ENCODE measurements at places on chromosomes 1 and 21.

GRCh38 chr1:238346340-238346739, 455.6 kb upstream of the ZP4 start:
- no peak for DNase-seq

- peak; percentile 70 for DNase-seq
Measured at GRCh38 chr1:24921938-24922662, 8.0 kb downstream of the RUNX3 start.

- DNase-seq = no peak
Measured at GRCh38 chr1:6102532-6102845, 56.8 kb downstream of the KCNAB2 start.

DNA sequence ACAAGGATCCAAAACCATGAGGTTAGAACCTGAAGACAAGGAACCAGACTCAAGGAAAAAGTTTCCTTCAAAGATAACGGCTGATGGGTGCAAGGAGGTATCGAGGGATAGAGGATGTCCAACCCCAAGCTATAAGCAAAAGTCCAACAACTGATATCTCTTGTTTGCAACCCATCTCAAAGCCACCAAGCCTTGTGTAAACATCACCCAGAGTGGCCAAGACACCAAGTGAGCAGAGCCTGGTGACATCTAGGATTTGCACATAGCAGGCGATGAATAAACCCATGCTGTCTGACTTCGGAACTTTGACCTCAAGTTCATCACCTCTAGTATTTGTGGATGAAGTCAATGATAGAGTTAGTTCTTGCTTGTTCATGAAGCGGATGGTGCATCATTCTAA, 180.7 kb downstream of the ETS2 start:
- no peak for DNase-seq

GRCh38 chr1:88014131-88014530, 669.9 kb upstream of the PKN2 start:
- no peak for DNase-seq

GRCh38 chr1:53512807-53513755, 53.9 kb downstream of the DMRTB1 start:
- no peak for DNase-seq

DNA sequence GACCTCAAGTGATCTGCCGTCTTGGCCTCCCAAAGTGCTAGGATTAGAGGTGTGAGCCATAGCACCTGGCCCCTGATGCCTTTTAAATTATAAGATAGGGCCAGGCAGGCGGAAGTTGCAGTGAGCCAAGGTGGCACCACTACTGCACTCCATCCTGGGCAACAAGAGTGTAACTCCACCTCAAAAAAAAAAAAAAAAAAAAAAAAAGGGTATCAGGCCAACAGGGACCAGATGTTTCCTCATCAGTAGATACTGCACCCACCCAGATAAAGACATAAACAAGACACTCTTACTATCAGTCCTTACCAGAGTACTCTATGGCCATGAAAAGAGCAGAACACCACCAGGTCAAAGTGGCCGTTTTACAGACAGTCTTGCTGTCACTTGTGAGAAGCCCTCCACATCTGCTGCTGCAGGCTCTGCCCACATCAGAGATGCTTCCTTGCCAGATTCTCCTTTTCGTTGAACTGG, 3.3 kb downstream of the C21orf58 start:
- DNase-seq = no peak

GRCh38 chr1:67165468-67166041, 699 bp upstream of the IL23R start:
- DNase-seq = no peak

DNA sequence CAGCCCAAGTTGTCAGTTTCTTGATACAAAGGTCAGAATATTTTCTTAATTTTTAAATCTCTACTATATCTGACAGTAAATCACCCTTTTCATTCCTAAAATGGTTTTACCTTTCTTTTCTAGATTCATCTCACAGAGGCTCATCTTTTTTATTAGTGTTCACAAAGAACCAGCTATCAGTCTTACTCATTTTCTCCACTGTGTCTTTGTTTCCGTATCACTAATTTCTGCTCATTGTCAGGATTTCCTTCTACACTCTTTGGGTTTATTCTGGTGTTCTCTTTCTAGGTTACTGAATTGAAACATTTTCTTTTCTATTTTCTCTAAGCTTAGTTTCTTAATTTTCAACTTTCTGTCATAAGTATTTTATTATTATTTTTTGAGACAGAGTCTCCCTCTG, 8.7 kb downstream of the AGPAT3 start:
- no peak for DNase-seq

- DNase-seq = no peak
Measured at GRCh38 chr1:58786927-58787245, 3.0 kb upstream of the JUN start.

DNA sequence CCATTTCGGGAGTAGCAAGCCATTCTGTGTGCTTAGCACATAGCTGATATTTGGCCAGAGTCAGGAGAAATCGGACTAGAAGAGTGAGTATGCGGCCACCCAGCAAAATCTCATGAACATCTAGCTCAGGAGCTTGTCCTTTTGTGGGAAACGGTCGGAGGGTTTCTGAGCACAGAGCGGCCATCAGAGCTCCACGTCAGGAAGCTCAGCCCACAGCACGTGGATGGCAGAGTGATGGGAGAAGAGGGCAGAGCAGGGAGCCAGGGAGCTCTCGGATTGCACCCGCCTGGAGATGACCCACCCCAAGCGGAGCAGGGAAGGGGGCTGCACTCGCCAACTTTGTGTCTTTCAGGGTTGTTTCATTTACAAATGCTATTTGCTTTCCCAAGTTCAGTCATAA, 13.9 kb downstream of the RCAN3 start:
- no peak for DNase-seq

DNA sequence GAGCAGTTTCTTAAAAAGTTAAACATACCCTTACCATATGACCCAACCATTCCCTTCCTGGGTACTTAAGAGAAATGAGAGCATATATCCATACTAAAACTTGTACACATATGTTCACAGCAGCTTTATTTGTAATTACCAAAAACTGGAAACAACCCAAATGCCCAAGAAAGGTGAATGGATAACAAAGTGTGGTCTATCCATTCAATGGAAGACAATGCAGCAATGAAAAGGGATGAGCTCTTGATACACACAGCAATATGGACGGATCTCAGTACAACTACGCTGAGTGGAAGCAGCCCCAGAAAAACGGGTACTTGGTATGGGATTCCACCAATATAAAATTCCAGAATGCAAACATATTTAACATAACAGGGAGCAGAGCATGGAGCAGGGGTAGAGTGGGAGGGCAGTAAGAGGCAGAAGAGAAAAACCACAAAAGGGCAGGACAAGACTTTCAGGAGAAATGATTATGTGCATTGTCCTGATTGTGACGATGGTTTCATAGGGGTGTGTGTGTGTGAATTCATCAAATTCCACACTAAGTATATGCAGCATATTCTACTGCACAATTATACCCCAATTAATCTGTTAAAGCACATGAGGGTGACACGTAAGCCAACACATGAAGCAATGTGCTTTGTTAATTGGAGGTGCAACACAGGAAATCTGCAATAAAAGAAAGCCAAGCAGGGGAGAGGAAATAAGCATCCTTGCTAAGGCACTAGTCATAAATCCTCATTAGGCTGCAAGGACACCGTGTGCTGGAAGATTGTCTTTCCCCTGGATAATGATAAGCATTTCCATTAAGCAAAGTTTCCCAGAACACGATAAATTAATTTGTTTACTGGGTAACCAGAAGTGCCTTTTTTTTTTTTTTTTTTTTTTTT, 113.1 kb upstream of the KRTAP19-8 start:
- DNase-seq = no peak

- DNase-seq = no peak
Measured at GRCh38 chr1:1869469-1869868, 21.4 kb downstream of the GNB1 start.

GRCh38 chr1:40435471-40435870, 14.8 kb upstream of the ZFP69B start:
- no peak for DNase-seq

DNA sequence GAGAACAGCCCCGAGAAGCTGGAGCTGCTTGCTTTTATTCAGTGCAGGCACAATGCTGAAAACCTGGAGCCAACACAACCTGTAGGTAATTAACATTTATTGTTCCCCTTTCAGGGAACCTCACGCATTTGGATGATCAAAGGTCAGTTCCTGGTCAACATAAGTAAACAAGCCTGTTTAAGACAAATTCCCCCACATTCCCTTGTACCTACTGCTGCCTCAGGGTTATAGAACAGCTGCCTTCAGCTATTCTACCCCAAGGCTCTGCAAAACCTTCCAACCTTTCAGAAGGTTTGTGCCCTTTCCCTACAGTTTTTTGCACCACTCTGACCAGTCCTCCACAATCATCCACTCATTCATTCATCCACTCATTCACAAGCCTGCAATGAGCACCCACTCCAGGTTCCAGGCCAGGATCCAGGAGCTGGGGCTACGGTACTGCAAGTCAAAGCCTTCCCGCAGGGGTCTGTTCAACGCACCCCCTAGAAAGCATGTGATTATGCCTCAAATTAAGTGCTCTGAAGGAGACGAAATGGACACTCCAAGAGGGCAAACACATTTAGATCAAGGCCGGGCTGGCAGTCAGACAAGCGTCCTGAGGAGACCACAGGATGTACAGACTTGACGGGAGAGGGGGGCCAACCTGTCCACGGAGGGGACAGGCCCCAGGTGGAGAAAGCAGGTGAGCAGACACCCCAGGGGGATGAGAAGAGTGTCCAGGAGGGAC, 683.9 kb downstream of the MATN1 start:
- DNase-seq = no peak

DNA sequence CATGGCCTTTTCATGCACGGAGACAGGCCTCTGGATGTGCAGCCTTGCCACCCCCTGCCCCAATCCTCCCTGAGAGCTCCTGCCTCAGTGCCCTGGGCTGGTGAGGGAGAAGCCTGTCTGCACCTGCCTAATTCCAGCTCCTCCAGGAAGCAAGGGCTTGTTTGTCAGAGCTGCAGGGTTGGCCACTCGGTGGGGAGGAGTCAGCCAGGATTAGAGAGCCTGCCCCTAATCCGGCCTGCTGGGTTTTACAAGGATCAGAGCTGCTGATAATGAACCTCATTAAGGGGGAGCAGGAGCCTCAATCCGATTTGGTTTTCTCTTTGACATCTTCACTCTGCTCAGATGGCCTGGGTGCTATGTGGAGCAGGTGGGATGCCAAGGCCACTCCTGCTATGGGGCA, 31.9 kb upstream of the LHX4 start:
- no peak for DNase-seq

- DNase-seq = no peak
Measured at GRCh38 chr21:25959799-25960198, 210.8 kb downstream of the APP start.

DNA sequence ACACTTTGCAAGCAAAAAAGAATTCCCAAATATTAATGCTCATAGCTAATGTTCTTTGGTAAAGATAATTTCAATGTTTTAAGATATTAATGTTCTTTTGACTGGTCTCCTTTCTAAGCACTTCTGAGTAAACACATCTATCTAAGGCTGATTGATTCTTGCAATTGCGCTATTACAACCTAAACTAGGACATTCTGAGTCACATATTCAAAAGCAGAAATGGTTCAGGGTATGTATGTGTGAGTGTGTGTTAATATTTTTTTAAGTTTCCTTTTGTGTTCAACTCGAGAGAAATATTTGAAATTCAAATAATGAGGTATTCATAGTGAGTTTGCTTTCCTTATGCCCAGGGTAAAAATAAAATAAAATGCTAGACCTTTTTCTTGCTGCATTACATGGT, 203.6 kb upstream of the GRIK3 start:
- no peak for DNase-seq

GRCh38 chr1:41404308-41404761, 43.1 kb downstream of the FOXO6 start:
- DNase-seq = no peak

DNA sequence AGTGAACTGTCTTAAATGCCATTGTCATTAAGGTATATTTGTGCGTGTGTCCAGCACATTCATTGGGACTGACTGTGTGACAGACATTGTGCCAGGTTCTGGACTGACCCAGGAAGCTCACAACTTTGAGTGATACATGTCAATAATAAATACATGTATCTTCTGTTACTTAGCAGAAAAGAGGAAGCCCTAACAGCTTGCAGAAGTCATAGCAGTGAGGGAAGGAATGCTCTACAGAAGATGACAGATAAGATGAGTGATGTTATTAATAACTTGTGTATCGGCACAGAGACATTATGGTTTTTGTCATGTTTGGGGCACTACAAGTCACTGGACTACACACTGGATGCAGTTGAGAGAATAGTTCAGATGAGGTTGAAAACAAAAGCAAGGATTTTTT, 1.2 kb upstream of the SRSF11 start:
- no peak for DNase-seq

GRCh38 chr1:118249641-118250040, 64.6 kb upstream of the SPAG17 start:
- no peak for DNase-seq

- no peak for DNase-seq
Measured at GRCh38 chr1:14571810-14572767, 26.4 kb upstream of the KAZN start.

DNA sequence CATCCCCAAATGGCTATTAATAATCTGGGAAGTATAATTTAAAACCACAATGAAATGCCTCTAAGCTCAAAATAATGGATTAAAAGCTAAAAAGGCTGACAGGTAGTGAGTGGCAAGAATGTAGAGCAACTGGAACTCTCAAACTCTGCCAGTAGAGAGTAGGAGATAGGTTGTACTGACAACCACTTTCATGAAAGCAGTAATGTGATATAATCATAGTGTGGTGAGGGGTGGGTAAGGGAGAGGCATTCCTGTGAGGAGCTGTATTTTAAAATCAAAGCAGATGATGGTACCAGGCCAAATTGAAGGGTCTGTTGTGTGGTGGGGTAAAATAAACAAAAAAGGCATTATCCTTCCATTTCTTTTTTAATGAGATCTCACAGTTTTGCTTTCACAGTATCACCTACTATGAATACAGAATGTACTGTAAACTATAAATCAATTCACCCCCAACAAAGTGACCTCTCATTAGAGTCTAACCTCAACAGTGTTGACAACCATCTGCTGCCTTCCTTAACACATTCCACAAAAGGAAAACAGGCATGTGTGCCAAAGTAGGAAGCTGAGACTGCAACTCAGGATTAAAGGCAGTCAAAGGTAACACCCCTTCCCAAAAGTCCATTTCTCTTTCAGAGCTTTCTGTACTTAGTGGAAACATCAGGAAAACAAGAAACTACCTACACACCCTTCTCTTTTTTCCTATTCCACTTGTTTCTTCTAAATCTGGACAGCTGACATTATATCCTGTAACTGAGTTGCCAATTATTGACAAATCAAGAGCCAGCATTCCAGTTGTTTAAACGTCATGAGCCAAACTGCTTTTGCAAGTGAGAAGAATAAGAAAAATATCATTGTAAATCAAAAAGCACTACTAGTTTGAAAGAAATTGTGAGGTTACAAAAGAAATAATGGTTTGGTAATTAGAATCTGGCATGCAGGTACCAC, 130.8 kb downstream of the FAF1 start:
- DNase-seq = no peak

DNA sequence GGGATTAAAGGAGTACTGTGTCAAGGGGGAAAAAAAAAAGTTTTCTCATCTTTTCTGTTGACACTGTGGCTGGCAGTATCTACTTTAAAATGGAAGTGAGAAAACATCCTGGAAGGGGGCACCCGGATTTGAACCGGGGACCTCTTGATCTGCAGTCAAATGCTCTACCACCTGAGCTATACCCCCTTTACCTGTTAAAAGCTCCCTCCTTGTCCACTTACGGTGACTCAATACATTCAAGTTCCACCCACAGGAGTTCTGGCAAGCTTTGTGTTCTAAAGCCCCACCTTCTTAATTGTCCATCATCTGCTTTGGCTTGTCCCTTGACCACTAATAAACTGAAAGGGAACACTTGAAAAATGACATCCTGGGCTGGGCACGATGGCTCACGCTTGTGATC, 68.2 kb downstream of the FNBP1L start:
- DNase-seq = no peak

GRCh38 chr1:16207318-16208269, 4.9 kb downstream of the ARHGEF19 start:
- DNase-seq = no peak

- no peak for DNase-seq
Measured at GRCh38 chr1:166113630-166114029, 53.2 kb downstream of the FAM78B start.
